Brain microvascular endothelial cell (primary cell): ENCODE measurements at places on chromosomes 4 and X.

- DNase-seq = no peak
Measured at GRCh38 chr4:147367891-147368290, 113.0 kb upstream of the EDNRA start.

- DNase-seq = no peak
Measured at GRCh38 chr4:7542781-7543180, 108.1 kb upstream of the PSAPL1 start.

DNA sequence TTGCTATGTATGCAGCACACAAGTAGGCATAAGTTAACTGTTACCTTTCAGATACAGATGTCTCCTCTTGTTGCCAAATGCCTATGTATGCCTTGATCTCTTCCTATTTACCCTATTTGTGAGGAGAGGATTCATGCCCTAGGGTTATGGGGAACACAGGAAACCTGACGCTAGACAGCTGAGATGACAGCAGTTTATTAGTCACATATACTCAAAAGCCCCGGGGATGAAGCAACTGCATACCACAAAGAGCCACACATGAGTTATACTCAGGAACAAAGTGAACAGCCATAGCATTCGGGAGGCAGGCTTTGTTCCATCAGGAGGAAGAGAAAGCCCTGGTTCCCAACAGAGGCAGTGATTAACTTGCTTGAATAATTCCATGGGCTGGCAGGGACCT, 1011.7 kb upstream of the PCDH7 start:
- no peak for DNase-seq

GRCh38 chr4:155564880-155565279, 101.8 kb upstream of the GUCY1A1 start:
- no peak for DNase-seq

DNA sequence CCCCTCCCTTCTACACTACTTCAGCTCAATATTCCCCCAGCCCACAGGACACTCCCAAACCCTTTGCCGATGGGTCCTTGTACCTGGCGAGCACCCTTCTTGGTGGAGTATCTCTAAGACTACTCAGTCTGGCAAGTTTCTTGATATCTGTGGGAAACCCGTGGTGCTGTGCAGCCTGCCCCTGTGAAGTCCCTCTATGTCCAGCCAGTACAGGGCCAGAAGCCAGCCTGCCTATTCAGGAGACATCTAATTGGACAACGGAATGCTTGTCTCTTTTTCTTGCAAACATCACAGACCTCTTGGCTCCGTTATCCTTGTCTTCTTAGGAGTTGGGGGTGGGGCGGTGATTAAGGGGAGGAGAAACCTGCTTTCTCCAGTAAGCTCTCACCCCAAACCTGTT, 3.7 kb upstream of the IGFBP7 start:
- DNase-seq = no peak
